ENCODE measurements at places on chromosomes 1 and 21.

DNA sequence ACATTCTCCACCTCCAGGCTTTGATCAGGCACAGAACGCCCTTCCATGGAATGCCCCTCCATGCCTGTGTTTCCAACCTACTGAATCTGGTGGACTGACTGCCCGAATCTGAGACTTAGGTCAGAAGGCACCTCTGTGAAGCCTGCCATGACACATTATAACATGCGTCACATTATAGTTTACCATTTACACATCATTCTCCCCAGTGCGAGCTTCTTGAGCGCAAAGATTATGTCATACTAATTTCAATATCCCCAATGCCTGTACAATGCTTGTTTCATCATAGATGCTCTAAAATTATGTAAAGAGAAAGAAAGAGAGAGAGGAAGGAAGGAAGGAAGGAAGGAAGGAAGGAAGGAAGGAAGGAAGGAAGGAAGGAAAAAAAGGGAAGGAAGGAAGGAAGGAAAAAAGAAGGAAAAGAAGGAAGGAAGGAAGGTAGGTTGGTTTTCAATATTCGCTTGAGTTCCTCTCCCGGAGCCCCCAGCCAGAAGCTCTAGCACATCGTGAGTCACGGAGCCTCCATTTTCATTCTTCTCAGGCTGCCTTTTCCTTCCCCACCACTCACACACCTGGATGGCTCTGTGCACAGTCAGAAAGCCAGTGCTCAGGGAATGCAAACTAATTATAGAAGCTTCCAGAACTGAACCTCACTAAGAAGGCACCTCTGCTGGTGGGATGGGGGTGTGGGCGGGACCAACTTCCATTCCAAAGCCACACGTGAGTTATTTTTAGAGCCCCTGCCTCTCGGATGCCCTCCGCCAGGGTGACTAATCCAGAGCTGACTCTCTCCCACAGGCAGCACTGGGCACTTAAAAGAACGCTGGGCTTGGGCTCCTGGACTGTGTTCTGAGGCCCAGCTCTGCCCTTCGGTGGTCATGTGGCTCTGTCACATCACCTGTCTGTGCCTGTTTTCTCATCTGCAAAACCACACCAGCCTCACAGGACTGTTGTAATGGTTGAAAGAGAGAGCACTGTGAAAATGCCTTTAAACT is 27.4 kb downstream of the LAMB3 start:
- no peak for DNase-seq

- no peak for DNase-seq
Observed at GRCh38 chr1:233599542-233600073, 14.3 kb upstream of the KCNK1 start.

DNA sequence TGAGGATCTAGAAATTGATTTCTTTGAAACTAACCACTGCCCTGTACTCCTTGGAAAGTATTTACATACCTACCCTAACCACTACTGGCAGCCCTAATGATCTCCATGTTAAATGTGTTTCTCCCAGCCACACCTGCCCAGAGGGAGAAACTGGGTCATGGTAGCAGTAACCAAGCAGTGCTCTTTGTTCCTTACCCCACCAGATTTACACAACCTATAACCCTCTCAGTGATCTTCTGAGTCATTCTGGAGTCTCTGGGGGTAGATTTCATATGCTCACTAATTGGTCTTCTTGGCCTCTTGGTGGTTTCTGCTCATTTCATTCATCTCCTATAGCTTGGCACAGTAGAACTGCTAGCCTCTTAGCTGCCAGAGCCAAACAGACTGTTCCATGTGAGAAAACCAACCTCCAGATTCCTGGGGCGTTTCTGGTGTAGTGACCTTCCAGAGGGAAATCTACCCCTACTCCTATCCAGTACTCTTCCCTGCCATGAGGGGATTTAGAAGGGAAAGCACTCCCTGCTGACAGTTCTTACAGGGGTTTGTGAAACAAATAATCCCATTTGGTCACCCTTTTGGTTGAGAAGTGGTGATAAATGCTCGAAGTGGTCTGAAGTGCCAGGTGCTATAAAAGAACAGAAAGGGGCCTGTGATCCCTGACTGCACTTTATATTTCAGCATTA is 36.2 kb upstream of the LRIG2 start:
- no peak for DNase-seq

DNA sequence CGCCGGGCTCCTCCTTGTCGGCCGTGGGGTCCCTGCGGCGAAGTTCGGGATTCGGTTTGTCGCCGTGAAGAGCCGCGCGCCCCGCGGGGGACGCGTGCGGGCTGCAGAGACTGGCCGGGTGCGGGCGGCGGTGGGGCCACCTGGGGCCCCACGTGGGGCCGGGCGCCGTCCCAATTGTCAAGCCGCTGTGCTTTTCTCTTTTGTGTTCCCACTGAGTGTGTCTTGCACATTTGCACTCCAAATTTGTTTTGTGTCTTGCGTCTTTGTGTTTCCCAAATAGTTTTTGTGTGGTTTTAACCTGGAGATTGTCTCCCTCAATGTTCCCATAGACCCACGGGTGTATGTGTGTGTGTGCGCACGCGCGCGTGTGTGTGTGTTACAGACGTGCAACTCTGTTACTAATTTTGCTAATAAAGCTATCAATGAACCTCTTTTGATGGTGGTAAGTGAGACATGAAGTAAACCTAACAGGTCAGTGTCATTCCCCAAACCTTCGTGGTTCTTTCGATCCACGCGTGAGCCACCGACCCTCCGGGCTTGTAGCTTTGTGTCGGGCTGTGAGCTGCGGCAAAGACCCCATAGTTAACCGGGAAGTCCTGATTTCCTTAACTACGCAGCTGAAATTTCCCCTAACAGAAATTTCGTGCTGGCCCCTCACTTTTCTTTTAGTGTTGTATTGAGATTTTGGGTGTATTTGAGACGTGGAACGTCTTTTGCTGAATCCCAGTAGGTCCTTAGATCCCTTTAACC is 708 bp downstream of the PRDM2 start:
- no peak for DNase-seq

DNA sequence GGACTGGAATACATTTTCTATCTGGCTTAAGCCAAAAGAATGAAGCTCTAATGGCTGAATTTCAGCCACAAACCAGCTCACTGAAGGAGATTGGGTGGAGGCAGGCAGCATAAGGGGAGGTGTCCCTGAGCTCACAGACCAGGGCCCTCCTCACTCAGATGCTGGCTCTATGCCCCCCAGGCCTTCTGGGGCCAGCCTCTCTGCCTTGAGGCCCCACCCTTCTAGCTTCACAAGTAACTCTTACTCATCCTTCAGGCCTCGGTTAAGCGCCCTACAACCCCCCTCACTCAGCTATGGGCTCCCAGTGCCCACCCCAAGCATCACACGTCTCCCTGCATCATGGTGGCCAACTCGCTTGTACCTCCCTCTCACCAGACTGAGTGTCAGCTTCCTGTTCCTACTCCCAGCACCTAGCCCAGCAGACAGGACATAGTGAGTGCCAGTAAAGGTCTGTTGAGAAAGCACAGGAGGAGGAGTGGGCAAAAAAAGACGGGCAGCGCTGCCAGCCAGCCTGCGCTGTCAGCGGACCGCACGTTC is 40.8 kb upstream of the GPR157 start:
- no peak for DNase-seq

- DNase-seq: no peak
Observed at GRCh38 chr1:116332451-116332850, 40.6 kb upstream of the ATP1A1 start.

Measured in omental fat pad (tissue), 4 donors.